Activated T-cell treated with anti-CD3 and anti-CD28 coated beads for 24 hours (primary cell): ENCODE measurements at places on chromosomes 2 and 18.

DNA sequence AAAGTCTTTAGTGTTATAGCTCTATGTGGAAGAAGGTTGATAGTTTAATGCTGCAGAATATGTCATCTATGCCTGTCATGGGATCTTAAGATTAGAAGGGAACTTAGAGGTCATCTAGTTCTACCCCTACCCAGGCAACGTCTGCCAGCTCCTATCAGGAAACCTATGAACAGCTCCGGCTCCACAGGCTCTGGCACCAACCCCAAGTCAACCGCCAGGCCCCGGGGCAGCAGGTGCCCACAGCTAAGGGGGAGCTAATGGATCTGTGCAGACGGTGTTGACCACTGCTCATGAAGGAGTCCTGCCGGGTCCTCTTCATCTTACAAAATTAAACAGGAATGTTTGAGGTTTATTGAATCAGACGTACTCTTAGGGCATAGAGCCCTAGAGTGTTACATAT is 440.8 kb upstream of the KLHL29 start:
- no peak for DNase-seq

- no peak for DNase-seq
Observed at GRCh38 chr2:119384971-119385370, 18.2 kb downstream of the DBI start.

DNA sequence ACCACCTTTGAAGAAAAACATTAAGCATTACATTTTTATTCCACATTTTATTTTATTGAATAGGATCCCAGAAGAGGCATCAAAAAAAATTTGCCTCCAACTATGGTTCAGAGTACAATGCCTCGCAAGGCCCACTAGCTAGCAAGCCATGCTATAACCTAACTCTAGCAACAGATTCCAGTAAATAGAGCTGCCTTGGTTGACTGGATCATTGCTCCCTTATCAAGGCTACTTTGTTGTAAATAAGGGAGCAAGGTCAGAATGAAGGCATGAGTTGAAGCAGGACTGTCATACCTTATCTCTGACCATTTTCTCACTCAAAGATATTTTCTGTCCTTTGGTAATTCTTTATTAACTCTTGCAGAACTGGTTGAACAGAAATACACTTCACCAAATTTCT is 672.6 kb downstream of the EPHA4 start:
- no peak for DNase-seq

GRCh38 chr2:213306316-213306942 is 22.2 kb downstream of the SPAG16 start:
- DNase-seq, result no peak
